ENCODE measurements at places on chromosomes 7 and 10.

- DNase-seq, result no peak
Observed at GRCh38 chr7:39695852-39696586, 72.6 kb downstream of the RALA start.

DNA sequence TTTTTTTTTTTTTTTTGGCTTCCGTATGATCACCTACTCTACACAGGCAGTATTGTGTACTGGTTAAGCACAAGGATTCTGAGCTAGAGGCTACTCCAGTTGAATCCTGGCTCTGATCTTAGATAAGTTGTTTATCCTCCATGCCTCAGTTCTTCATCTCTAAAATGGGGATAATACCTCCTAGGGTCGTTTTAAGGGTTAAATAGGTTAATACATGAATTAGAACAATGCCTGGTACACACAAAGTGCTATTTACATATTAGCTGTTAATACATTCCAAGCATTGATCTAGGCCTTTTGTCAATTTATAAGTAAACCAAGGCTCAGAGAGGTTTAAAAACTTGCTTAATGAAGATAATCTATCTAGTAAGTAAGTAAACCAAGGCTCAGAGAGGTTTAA, 59.0 kb downstream of the ST7 start:
- no peak for DNase-seq

GRCh38 chr10:103231047-103231551, 14.6 kb upstream of the RPEL1 start:
- no peak for DNase-seq

DNA sequence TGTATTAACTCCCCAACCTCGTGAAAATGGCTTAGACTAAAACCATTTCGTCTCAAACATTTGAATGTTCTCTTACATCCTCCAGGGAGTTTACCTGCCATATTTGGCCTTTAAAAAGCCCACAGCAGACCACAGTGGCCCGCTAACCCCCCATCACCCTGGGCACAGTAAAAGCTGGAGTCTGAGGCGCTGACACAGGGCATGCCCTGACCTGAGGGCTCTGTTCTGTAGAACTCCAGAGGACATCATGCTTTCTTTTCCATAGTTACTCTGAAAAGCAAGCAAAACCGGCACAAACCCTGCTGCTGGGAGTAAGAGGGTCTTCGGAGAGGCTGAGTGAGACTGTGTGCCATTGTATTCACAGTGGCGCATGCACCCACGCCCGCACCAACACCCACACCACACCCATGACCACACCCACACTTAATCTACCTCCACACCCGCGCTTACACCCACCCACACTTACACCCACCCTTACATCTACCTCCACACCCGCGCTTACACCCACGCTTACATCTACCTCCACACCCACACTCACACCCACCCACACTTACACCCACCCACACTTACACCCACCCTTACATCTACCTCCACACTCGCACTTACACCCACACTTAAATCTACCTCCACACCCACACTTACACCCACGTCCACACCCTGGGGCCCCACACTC, 32.1 kb downstream of the LRRC27 start:
- no peak for DNase-seq

GRCh38 chr7:2520131-2520760, 672 bp downstream of the LFNG start:
- no peak for DNase-seq

DNA sequence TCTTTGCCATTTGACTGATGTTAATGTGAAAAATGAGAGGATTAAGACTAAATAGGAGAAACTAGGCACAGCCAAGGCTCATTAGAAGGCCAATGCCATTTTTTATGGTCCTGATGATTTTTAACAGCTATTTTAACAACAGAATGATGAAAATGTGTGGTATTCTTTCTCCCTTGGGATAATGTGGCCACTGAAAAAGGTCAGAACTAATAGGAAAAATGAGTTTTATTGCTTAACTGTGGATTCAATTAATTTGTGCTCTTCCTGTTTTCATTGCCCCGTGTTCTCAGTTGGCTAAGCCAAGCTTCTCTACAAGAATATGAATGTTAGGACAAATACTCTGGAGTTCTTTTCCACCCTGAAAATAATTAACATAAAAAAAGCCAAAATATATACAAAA, 56.6 kb downstream of the BMPER start:
- no peak for DNase-seq

- DNase-seq, result no peak
Observed at GRCh38 chr7:27960415-27960814, 220.2 kb downstream of the JAZF1 start.

GRCh38 chr10:15144788-15145187, 23.7 kb downstream of the NMT2 start:
- no peak for DNase-seq

DNA sequence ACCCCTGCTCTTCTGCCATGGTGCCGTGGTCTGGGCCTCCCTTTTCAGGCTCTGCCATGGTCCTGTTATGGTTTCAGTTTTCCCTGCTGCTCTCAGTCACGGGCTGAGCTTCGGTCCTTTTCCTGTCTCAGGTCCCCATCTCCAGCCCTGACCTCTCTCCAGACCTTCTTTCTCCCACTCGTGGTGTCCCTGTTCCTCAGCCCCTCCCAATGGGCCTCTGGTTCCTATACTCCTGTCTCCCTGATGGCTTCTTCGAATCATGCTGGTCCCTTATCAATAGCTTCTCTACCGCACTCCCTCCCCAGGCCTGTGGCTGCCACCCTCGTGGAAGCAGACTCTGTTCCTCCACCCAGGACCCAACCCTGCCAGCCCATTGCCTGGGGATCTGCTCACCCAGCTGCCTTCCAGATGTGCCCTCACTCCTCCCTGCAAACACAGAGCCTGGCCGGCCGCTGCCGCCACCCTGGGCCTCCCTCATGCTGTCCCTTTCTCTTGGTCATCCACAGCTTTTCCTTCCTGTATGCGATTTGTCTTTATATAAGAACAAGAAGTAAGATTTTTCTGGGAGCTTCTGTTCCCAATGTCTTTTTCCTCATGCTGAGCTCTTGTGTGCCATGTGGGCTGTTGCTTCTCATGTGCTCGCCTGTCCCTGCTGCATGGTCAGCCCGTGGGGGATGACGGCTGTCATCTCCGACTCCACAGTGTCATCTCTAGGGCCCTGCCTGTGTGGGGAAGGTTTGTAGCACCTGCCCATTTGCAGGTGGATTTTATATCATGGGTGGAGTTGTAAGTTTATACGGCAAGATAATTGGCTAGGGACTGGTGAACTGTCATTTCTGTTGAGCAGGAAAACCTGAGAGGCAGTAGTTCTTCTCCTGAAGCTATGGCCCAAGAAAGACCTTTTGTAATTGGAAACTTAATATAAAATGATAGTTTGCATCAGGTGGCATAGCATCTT, 126.7 kb downstream of the NT5C2 start:
- DNase-seq, result no peak

DNA sequence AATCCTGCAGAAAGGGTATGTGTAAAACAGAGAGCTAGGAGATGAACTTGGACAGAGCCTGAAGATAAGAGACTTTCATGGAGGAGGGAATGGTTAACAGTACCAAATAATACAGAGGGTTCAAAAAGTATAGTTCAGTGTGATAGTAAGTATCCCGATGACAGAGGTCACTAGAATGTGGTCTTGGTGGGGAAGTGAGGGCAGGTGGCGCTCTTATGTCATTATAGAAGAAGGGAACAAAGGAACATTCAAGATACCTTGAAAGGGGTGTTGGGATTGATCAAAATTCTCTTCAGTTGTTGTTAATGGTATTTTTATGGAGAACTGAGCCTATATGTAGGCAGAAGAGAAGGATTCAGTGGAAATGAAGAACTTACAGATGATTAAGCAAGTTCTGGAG, 312.5 kb downstream of the SUGCT start:
- no peak for DNase-seq

DNA sequence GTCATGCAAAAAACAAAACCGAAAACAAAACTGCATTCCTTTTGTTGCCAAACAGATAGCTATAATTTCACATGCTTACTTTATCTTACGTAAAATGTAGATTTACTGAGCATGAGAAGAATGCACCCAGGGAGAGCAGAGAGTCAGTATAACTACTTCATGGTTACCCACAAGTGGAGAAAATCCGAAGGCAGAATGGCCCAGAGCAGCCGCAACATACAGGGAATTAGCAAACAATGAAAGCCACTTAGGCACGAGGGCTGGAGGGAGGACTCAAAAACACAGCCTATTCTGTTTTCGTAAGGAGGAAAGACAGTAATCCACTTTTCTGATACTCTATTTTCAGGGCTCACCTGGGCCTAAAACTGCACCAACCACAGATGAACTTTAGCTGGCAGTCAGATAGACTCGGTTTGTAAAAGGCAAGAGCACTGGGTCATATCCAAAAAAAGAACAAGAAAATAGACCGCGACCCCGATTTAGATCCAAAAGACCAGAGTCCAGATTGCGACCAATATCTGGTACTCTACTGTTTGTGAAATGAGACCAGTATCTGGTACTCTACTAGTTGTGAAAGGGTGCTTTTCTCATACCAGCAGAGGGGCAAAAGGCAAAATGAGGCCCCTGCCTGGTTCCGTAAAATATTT, 1.3 kb downstream of the ITPRIP start:
- DNase-seq, result no peak

DNA sequence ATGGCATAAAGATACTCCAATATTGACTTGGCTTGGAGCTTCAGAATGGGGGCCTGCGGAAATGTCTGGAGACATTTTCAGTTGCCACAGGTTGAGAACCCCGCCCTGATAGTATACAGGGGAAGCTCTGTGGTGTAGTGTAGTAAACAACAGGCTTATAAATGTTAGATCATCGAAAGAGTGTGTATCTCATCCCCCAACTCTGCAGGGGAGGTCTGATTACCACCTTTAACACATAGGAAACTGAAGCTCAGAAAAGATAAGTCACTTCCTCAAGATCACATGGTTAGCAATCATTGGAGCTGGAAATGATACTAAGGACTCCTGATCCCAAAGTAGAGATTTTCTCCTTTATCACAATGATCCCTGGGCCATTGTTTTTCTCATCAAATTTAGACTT, 144.5 kb upstream of the BMPER start:
- no peak for DNase-seq

DNA sequence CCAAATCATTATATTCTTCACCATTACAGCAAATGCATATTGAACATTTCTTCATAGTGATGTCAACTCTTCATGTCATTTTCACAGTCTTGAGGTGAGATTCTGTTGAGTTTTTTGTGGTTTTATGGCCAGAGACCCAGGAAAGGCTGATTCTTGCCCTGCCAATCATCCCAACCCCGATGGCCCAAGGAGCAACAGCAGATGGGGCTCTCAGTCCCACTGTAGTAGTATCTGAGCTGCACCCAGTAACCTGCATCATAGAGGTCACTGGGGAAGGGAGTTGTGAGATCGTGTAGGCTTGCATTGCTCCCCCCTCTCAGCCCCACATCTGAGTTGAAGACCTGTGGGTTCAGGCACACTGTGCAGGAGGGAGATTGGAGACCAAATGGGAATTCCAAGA, 26.7 kb downstream of the ZSCAN25 start:
- DNase-seq, result no peak

DNA sequence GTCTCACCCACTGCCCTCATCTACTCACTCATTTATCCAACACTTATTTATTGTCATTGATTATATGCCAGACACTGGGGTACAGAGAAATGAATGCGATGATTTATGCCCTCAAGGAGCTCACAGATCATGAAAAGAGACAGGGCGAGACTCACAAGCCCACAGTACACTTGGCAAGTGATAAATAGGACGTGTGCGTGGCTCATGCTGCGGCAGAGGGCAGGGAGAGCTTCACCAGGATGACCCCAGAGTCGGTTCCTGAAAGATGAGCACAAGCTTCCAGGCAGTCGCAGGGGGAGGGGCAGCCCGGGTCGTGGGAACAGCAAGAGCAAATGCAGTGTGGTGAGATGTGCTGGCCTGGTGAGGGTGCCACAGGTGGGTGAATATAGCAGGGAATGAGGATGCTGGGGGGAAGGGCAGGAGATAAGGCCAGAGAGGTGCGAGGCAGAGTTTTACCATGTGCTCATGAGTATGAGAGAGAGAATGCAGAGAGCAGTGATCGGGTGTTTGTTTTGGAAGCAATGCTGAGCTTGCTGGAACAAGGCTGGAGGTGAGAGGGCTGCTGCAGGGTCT, 70.9 kb downstream of the ATXN7L1 start:
- DNase-seq, result no peak

GRCh38 chr7:40680657-40681056, 545.9 kb downstream of the SUGCT start:
- no peak for DNase-seq

GRCh38 chr7:23966941-23967340, 256.9 kb downstream of the STK31 start:
- DNase-seq, result no peak

GRCh38 chr10:3372281-3372680, 199.7 kb upstream of the PITRM1 start:
- no peak for DNase-seq

DNA sequence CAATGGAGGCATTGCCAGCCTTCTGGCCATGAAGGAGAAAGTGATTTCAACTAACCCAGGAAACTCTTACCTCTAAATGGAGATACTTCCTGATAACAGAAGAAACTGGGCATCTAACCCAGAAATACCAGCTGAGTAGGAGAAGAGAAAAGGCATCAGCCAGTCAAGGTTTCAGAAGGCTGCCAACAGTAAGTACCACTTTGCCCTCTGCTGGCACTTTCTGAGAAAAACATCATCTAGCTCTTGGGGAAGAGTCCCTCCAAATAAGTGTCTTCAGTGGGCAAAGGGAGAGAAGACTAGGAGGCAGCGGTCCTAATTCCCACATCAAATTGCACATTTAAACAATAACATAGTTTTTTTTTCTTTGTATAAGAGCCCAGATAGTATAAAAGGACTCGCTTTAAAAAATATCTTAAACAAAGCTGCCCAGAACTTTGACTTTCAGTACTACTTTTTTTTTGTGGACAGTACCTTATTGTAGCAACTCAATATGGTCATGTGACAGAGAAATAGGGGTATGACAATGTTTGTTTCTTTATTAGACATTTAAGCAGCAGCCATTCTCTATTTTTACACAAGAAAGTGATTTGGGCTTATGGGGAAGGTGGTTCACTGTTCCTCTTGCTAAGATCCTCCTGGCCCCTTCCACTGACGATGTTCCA, 157.3 kb downstream of the CTTNBP2 start:
- DNase-seq, result no peak
